ENCODE measurements at places on chromosomes 4 and X. TPM values are rescaled to one million over a fixed set of nuclear protein-coding genes. Genes with fewer than 3 reads are reported as not detected.

The RAB33A gene
- not detected for polyA plus RNA-seq

The CLNK gene
- 4.8 TPM for polyA plus RNA-seq

The USP51 gene
- 3.4 TPM for polyA plus RNA-seq

The CHRDL1 gene
- polyA plus RNA-seq, result 18.3 TPM

The MAGEH1 gene
- polyA plus RNA-seq, result 47.3 TPM

The ZNF141 gene
- polyA plus RNA-seq, result 5.9 TPM
